ENCODE measurements at places on chromosomes 1 and 21. TPM values are rescaled to one million over a fixed set of nuclear protein-coding genes. Genes with fewer than 3 reads are reported as not detected.

Gene EIF3I
- 143 TPM for total RNA-seq

- H3K4me1 ChIP-seq: no peaks in the 10 kb centered on the region
Measured at GRCh38 chr1:21572735-21573277, 63.6 kb downstream of the ALPL start.

DNA sequence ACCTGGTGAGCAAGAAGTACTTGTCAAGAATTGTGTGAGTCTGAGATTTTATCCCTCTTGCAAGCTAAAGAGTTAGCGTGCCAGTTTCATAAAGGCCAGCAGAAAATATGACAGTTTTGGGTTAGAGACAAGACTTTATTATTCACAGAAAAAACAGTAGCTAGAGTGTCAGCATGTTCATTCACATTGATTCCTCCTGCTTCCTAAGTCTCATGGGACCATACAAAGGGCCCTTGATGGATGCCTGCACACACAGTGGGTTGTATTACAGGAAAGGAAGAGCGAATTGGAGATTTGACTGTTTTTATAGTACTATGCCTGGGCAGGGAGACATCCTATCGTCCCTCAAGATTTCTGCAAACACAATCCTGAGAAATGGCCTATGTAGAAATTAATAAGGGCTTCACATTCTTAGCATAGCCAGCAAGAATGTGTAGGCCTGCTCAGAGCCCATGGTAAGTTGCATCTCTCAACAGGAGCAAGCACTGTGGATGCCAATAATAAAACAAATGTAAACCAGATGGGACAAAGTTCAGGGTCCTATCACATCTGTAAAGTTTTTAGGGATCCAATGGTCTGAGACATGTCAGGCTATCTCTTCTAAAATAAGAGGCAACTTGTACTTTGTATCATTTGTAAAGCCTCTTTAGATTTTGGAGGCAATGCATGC, 4.0 kb upstream of the ASPM start:
- no peak overlapping the region for H3K27ac ChIP-seq
- no peaks in the 10 kb centered on the region for H3K27me3 ChIP-seq
- DNase-seq: no peak
- H3K36me3 ChIP-seq: no peaks in the 10 kb centered on the region
- H3K4me1 ChIP-seq: peaks cover 5% of the 10 kb centered on the region
- H3K4me3 ChIP-seq: no peak overlapping the region

DNA sequence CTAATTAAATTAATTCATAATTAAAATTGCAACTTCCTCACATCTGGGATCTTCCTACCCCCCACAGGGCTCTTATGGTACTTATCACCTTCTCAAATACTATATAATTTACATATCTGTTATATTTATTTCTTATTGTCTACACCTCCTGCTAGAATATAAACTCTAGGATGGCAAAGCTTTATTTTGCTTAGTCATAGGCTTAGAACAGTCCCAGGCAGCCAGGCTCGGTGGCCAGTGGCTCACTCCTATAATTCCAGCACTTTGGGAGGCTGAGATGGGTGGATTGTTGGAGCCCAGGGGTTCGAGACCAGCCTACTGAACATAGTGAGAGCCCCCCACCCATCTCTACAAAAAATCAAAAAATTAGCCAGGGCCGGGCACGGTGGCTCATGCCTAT, 10.0 kb upstream of the VPS13D start:
- no peak overlapping the region for H3K4me3 ChIP-seq
- no peaks in the 10 kb centered on the region for H3K4me1 ChIP-seq
- H3K27me3 ChIP-seq: no peaks in the 10 kb centered on the region

- peaks cover 16% of the 10 kb centered on the region for H3K36me3 ChIP-seq
- DNase-seq: no peak
- no peak overlapping the region for H3K27ac ChIP-seq
- H3K4me1 ChIP-seq: peaks cover 2% of the 10 kb centered on the region
Measured at GRCh38 chr1:33302325-33302724, 18.6 kb downstream of the A3GALT2 start.

DNA sequence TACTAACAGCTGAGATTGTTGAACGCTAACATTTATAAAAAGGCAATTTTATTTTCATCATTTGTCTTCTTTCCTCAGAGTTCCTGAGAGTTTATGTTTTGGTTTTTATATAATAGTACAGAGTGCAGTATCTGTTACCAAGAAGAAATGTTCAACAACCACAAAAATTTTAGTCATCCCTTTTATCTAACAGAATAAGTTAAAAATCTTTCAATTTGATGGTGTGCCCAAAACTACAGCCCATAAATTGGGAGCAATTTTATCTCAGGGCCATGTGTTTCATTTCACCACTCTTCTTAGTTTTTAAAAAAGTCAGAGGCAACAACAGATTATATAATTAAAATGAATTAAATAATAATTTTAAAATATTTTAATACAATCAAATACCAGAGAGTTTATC, 37.1 kb downstream of the NEXN start:
- no peak overlapping the region for H3K4me3 ChIP-seq
- no peak for DNase-seq
- H3K4me1 ChIP-seq: no peaks in the 10 kb centered on the region
- peaks cover 12% of the 10 kb centered on the region for H3K36me3 ChIP-seq

Gene NPPA
- total RNA-seq: not detected

DNA sequence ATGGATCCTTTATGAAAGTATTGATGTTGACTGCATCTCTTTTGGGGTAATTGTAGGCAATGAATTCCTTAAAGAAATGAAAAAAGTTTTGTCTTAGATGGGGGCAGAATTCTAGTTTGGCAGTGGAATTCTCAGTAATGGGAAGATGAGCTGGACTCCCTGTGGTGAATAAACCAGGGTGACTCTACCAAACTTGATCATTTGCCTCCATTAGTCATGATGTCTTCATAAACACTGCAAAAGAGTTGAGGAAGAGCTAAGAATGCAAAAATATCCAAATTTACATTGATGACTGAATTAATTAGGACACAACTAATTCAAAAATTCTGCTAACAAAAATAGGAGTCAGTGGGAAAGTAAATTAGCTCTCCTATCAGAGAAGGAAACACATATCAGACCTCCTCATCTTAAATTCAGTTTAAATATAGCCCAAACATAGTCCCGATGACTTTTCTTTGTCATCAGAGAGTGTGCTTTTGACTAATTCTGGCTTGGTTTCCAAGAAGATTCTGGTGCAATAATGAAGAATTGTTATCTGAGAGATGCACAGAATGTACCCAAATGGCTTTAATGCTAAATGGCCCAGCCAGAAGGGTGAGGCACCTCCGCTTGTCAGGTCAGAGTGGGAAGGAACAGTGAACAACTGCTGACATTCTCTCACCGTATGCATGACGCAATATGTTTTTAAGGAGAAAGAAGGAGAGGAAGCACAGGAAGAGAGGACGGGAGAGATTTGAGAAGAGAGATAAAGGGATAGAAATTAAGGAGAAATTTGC, 525.1 kb downstream of the LMO4 start:
- H3K36me3 ChIP-seq: no peaks in the 10 kb centered on the region
- no peak for DNase-seq
- H3K4me1 ChIP-seq: peaks cover 5% of the 10 kb centered on the region
- H3K27me3 ChIP-seq: no peaks in the 10 kb centered on the region
- no peak overlapping the region for H3K4me3 ChIP-seq
- no peak overlapping the region for H3K27ac ChIP-seq

GRCh38 chr1:21931171-21932093, 5.7 kb downstream of the HSPG2 start:
- H3K27ac ChIP-seq: peak overlapping the region; percentile 90
- no peaks in the 10 kb centered on the region for H3K27me3 ChIP-seq
- peaks cover 66% of the 10 kb centered on the region for H3K4me1 ChIP-seq
- H3K36me3 ChIP-seq: peaks cover 19% of the 10 kb centered on the region
- no peak for DNase-seq

Gene DMRTB1
- not detected for total RNA-seq

Gene C1orf141
- total RNA-seq: not detected

Gene UBASH3A
- not detected for total RNA-seq

Gene PPIAL4G
- total RNA-seq: 0.14 TPM

Gene TRNP1
- 48.8 TPM for total RNA-seq

Gene SNX27
- 50.3 TPM for total RNA-seq

- H3K4me1 ChIP-seq: no peaks in the 10 kb centered on the region
- no peak for DNase-seq
- no peaks in the 10 kb centered on the region for H3K36me3 ChIP-seq
Measured at GRCh38 chr1:30425046-30425445, 298.3 kb downstream of the MATN1 start.

Gene LRRC7
- 11.1 TPM for total RNA-seq

DNA sequence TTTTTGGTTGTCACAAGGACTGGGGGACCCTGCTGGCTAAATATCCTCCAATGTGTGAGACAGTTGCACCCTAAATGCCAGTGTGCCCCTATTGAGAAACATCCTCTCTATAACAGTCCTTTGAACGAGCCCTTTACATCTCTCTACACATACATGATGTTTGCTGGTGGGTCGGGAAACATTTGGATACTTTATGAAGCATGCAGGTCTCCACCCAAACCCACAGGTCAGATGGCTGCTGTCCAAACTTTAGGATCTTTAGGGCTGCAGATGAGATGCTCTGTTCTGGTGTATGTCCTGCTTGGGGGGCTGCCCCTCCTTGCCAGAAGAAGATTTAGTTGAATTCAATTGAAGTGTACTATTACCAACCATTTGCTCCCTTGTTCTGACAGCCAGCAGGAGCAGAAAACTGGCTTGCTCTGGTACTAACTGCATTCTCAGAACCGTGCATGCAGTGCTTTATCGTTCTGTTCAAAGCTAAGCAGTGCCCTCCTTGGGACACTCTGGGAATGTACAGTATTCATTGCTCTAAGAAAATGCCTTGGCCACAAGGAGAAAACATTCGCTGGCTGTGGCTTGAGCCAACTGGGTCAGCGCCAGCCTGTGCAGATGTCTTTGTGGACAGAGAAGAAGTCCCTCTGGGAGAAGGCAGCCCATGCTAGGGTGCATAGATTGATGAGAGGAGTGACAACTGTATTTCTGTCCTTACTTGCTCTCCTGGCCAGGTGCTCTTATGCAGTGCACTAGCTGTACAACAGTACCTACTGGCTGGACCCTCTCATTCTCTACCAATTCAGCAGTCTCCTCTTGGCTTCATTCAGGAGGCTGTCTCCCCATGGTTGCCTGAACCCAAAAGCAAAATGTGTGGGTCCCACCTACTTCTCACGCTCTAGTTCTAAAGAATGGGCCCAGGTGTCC, 61.4 kb upstream of the DIRAS3 start:
- no peak for DNase-seq
- H3K27ac ChIP-seq: no peak overlapping the region
- H3K4me3 ChIP-seq: no peak overlapping the region
- H3K36me3 ChIP-seq: no peaks in the 10 kb centered on the region
- no peaks in the 10 kb centered on the region for H3K4me1 ChIP-seq

Gene KRTAP20-2
- total RNA-seq: not detected

Gene TNFRSF25
- total RNA-seq: 68.3 TPM

GRCh38 chr21:31879911-31880310, 7.1 kb downstream of the HUNK start:
- H3K36me3 ChIP-seq: peaks cover 15% of the 10 kb centered on the region
- no peak overlapping the region for H3K4me3 ChIP-seq
- H3K27ac ChIP-seq: no peak overlapping the region
- H3K4me1 ChIP-seq: peaks cover 28% of the 10 kb centered on the region
- no peaks in the 10 kb centered on the region for H3K27me3 ChIP-seq

Gene LIN28A
- total RNA-seq: 80.2 TPM

- no peaks in the 10 kb centered on the region for H3K36me3 ChIP-seq
- no peak overlapping the region for H3K4me3 ChIP-seq
- H3K27ac ChIP-seq: no peak overlapping the region
- H3K27me3 ChIP-seq: peaks cover 31% of the 10 kb centered on the region
Measured at GRCh38 chr1:7043719-7044535, 258.7 kb downstream of the CAMTA1 start.

DNA sequence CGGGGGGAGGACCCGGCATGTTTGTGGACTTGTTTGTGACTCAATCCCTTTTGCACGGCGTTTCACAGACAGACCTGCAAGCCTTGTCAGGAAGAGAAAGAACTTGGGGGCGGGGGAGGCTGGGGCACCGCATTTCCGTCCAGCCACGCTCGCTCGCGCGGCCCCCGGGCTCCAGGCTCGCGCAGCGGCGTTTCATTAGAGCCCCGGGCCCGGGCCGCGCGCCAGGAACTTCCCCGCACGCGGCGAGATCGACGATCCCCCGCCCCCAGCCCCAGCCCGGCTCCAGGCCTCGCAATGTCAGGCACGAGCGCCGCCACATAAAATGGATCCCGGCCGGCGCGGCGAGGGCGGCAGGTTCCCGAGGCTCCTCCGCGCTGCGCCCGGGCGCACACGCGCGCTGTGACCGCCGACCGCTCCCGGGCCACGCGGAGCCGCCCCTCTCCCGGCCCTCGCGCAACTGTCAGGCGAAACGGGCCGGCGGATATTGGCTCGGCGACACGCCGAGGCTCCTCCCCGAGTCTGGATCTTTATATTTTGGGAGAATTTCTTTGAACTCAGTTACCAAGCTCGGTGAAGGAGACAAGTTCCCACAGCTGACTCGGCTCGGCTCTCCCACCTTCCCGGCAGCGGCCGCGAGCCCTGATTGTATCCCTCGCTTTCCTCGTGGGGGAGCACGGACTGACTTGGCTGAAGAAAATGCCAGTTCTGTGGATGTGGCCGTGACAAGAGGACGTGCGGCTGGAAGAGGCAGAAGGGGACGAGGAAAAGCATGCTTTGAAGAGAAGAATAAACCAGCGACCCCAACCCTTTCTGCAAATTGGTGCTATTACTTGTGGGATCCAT, at the start of gene KIF26B:
KIF26B (plus strand) TSS at position 557 of the 843 bp plus-strand sequence. CDS start 440 bp downstream, outside the sequence.
- DNase-seq: peak; percentile 48
- no peaks in the 10 kb centered on the region for H3K36me3 ChIP-seq
- H3K4me3 ChIP-seq: peak within 1 kb of the TSS; percentile 81
- H3K27me3 ChIP-seq: peaks cover 29% of the 10 kb centered on the region

GRCh38 chr1:85317560-85317959, 41.1 kb upstream of the BCL10 start:
- no peaks in the 10 kb centered on the region for H3K27me3 ChIP-seq
- no peaks in the 10 kb centered on the region for H3K4me1 ChIP-seq
- H3K27ac ChIP-seq: no peak overlapping the region
- peaks cover 4% of the 10 kb centered on the region for H3K36me3 ChIP-seq
- no peak for DNase-seq

GRCh38 chr1:234976861-234977680, 151.6 kb downstream of the TOMM20 start:
- H3K4me1 ChIP-seq: peaks cover 44% of the 10 kb centered on the region
- H3K27ac ChIP-seq: no peak overlapping the region
- H3K4me3 ChIP-seq: no peak overlapping the region
- no peaks in the 10 kb centered on the region for H3K36me3 ChIP-seq

Gene BRDT
- total RNA-seq: not detected

Gene SPRR1A
- not detected for total RNA-seq

DNA sequence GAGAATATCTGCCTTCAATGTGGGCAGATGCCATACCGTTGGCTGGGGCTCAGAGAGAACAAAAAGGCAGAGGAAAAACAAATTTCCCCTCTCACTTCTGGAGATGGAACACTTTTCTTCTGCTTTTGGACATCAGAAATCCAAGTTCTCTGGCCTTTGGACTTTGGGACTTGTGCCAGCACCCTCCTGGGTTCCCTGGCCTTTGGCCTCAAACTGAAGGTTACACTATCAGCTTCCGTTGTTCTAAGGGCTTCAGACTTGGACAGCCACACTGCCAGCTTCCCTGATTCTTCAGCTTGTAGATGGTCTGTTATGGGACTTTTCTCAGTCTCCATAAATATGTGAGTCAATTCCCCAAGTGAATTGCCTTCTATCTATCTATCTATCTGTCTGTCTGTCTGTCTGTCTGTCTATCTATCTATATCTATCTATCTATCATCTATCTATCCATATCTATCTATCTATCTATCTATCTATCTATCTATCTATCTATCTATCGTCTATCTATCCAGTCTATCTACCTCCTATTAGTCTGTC, 778.1 kb upstream of the TMPRSS15 start:
- H3K27me3 ChIP-seq: no peaks in the 10 kb centered on the region
- no peaks in the 10 kb centered on the region for H3K4me1 ChIP-seq
- DNase-seq: no peak
- H3K27ac ChIP-seq: no peak overlapping the region
- H3K36me3 ChIP-seq: no peaks in the 10 kb centered on the region
- H3K4me3 ChIP-seq: no peak overlapping the region

Measured in progenitor cell of endocrine pancreas (in vitro differentiated cells).